Activated gamma-delta T cell (primary cell): ENCODE measurements at places on chromosomes 6 and 20.

GRCh38 chr6:97086781-97087180 is 162.3 kb downstream of the KLHL32 start:
- no peak for DNase-seq

DNA sequence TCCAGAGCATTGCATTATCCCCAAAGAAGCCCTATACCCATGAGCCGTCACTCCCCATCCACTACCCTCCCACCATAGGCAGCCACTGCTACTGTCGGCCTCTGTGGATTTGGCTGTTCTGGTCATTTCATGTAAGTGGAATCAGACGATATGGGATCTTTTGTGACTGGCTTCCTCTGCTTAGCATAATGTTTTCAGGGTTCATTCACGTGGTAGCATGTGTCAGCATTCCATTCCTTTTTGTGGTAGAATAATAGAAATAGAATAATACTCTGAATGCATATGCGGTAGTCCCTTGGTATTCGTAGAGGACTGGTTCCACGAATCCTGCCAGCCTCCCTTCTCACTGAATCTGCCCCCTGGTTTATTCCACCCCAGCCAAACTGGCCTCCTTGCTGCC is 402.6 kb upstream of the SULF2 start:
- no peak for DNase-seq

DNA sequence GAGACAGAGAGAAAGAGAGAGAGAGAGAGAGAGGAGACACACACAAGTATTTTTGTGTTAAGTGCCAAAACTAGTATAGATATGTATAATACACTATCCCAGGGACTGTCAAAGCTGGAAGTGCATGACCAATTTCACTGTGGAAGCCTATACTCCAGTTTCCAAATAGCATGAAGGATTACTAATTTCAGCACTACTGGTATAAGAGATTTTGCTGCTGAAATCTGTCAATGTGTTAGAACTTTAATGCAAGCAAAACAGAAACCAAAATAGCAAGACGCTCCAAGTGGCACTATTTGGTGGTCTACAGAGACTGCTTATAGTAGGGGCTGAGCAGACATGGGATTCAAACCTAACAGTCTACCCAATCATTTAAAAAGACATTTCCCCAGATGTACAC is 284.8 kb downstream of the BTBD9 start:
- DNase-seq = no peak

- no peak for DNase-seq
These were observed 220.5 kb downstream of the SYNE1 start for GRCh38 chr6:152416652-152417051.

- no peak for DNase-seq
These were observed 212.6 kb downstream of the ZDHHC14 start for GRCh38 chr6:157593596-157593995.

GRCh38 chr6:44039191-44039719 is 88.0 kb downstream of the MRPL14 start:
- no peak for DNase-seq

DNA sequence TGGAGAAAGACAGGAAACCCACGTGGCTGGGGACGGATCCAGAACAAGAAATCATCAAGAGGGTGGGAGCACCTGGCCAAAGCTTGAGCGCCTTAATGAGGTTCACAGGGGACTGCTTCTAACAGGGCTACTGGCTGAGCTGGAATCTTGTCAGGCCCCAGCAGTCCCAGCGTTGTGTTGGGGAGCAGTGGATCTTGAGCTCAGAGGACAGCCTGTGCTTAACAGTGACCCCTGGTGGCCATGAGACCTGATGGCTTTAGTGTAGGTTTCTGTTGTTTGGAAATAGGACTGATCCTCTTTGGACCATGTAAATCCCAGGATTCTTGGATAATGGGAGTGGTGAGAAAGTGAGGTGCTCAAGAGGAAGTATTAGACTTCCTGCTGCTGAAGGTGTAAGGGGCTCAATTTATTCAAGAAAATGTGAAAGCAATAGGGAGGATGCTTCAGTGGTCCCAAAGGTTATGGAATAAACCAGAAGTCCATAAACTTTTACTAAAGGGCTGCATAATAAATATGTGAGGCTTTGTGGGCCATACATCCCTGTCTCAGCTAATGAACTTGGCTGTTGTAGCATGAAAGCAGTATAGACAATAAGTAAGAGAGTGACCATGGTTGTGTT is 216.2 kb downstream of the NFATC2 start:
- DNase-seq = no peak

DNA sequence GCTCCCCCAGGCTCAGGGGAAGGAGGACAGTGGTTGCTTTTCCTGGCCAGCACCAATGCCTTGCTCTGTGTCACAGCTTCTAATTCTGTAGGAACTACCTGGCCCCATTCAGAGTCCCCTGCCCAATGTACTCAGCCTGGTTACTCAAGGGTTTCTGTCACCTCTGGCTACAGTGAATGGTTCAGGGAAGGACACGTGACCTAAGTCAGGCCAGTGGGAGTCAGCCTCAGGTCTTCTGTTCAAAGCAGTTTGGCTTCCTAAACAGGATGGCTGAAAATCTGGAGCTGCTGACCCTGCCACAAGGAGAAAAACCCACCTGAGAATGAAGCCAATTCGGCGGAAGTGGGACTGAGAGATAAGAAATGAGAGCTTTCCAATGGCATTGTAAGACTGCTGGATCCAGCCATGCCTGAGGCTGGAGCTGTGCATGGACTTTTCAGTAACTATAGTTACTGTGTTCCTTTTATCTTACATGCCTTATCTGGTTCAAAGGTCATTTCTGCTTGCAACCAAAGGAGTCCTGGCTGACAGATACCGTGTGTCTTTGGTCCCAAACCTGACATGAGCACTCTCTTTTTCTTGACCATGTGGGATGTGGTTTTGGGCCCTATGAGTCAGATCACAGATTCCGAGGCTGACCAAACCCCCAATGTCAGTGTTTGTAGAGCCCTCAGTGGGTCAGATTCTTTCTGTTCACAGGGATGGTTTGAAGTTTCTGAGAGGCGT is 104.3 kb downstream of the SULF2 start:
- no peak for DNase-seq

- DNase-seq = no peak
These were observed 36.1 kb downstream of the FASTKD5 start for GRCh38 chr20:3123542-3123941.

DNA sequence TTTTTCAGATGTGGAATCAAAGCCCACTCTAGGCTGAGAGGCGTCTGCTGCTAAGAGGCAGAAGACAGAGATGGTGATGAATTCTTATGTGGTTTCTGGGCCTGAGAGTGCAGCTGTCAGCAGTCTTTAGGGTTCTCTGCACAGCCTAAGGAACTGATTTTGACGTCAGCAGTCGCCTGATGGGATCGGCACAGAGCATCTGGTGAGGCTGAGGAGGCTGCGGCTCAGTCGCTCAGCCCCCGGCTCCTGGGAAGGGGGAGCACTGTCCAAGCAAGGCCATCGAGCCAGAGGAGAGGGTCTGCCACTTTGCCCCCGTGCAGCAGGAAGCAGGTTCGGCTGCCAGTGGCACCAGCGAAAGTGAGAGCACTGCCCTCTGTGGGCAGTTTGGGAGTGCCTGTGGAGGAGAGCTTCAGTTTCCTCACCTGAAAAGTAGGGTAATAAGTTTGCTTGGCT is 92.5 kb downstream of the TCP11 start:
- no peak for DNase-seq

DNA sequence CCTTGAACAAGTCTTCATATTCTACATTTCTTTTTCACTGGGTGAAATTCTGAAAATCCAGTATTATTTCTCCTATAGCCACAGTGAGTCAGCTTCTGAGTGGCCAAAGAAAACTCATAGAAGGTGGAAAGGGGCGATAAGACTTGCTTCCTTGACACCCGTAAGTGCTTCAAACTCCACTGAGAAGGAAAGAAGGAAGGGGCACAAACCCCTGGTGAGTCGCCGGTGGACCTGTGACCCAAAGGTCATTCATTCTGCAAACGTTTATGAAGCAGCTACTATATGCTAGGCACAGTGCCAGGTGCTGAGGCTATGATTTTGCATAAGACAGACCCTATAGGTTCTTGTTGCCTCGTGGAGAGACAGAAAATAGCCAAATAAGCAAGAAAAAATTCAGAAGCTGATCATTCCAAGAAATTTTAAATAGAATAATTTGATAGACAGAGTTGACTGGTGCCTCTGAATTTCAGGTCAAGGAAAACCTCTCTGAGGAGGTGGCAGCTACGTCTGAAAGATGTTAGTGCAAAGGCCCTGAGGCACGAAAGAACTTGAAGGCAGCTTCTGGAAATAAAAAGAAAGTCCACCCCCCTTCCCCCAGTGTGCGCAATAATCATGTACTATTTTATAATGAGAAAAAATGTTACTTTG is 118.2 kb downstream of the CD24 start:
- DNase-seq = no peak

GRCh38 chr20:45340236-45340847 is 7.9 kb downstream of the SDC4 start:
- no peak for DNase-seq

DNA sequence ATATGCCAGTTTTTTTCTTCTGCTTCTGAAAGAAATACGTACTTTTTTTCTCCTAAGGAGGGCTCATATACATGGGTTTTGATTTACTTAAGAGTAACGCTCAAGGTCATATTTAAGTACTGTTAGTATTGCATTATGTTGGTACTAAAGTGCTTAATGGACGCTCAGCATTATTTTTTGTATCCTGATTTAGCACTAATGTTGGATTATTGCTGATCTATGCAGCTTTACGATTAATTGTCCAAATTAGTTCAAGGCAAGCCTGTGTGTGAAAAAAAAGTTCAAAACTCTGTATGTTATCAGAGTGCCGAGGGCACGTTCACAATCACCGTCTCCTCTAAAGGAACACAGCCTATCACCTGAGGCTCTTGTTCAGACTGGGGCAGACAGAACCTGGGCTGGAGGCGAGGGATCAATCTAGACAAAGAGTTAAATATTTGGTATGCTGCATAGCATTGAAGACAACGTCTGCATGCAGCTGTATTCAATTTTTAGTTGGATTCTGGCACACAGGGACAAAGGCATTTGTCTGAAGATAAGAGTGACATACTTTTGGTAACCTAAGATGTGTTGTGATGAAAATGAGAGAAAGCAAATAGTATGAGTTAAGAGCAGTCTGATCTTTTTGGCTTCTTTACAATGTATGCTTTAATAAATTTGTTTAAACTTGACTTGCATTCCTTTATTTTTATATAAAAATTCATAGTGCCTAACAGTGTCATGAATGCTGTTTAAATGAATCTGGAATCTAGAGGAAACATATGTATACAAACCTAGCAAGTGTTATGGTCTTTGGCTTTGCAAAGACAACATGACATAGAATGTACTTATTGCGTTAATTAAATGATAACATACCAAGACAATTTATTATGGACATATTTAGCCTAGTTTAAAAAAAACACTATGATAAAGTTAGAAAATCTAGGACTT is 341.2 kb downstream of the SAMD5 start:
- DNase-seq = no peak

GRCh38 chr6:45377043-45377553 is 636 bp downstream of the SUPT3H start:
- no peak for DNase-seq

- no peak for DNase-seq
These were observed 6.0 kb upstream of the RAB22A start for GRCh38 chr20:58303547-58303946.

DNA sequence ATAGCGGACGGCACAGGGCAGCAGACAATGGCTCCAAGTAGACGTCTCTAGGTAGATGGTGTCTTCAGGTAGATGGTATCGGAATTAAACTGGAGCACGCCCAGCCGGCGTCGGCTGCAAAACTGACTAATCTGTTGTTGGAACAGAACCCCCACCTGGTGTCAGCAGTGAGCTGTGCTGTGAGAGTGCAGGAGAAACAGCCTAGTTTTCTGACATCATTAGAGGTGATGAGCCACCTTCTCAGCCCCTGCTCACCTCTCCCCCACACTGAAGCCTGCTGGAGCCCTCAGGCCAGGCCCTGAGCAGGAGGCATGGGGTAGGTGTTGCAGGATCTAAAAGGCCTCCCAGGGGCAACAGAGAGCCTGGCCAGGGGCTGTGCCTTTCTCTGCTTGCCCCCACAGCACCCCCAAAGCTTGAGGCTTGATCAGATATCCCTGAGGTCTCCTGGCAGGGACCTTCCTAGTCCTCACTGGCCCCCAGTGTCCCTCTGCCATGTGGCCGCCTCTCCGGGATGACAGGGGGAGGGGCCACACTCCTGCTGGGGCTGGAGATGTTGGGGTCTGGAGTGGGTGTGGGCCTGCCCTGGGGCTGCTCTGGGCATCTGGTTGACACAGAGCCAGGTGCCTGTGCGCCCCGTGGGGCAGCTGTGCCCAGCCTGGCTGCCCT is 6.9 kb upstream of the HELZ2 start:
- DNase-seq = no peak

DNA sequence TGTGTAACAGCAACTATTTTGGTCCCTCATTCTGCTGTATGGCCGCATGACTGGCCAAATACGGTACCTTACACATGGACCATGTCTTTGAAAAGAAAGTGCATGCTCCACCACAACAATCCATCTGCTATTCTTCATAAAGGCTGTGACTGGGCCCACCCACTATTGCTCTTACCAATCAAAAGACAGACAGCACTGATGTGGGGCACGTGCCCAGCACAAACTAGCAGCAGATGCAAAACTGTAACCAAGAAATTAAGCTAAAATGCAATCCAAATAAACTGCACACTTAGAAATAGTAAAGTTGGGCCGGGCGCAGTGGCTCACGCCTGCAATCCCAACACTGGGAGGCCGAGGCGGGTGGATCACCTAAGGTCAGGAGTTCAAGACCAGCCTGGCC is 20.5 kb downstream of the MDN1 start:
- DNase-seq = no peak

DNA sequence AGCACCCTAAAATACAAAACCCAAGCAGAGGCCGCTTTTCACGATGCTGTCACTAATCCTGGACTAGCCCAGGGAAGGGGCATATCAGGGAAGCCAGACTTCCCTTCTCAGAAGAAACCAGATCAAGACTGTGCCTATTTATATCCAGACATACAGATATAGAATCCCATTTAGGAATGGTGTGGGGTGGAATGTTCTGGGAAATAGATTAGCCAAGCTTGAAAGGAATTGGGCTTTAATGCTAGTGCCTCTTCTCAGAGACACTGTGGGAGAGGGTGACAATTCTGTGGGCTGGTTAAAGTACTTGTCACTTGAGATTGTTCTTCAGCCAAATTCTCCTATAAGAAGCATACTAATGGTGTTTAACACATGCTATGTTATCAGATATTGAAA is 45.5 kb downstream of the SNAP25 start:
- no peak for DNase-seq

GRCh38 chr6:18431581-18431980 is 44.4 kb downstream of the RNF144B start:
- no peak for DNase-seq

DNA sequence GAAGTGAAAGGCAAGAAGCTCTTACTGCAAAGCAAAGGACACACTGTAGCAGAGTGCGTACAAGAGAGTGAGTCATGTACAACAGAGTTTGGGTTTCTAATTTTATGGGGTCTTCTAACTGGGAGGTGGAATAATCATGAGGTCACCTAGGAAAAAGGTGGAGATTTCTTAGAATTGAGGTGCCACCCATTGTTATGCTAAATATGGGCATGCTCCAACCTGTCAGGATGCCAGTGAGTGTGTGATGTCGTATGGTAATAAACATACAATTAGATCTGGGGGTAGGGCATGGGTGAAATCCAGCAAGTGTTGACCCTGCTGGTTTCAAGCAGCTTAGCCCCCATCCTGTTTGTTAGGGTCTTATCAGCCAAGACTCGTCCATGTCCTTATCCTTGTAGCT is 46.6 kb downstream of the OR2B6 start:
- no peak for DNase-seq

GRCh38 chr6:2676048-2676447 is 74.7 kb downstream of the MYLK4 start:
- DNase-seq = no peak
